ENCODE measurements at places on chromosomes 2 and 18.

GRCh38 chr2:10162586-10163497 lies 40.3 kb downstream of the RRM2 start:
- ATAC-seq: no peak

DNA sequence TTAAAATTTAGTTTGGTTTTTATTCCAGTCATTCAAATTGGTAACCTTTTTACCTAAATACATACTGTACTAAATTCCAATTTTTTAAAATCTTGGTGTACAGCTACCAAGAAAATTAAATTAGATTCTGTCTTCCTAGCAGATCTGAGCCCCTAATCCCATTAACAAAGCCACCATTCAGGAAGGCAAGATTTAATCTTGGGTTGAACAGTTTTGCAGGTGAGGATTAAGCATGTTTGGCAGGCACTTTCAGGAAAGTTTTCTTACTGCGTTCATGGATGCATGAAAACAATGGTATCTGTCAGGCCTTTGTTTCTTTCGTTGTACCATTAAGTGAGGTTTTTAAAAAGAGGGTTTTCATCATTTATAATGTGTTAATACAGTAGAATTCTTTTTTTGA lies 32.8 kb downstream of the ITPRID2 start:
- ATAC-seq: no peak

- ATAC-seq: no peak
Observed at GRCh38 chr2:67289921-67290371, 107.2 kb upstream of the ETAA1 start.

DNA sequence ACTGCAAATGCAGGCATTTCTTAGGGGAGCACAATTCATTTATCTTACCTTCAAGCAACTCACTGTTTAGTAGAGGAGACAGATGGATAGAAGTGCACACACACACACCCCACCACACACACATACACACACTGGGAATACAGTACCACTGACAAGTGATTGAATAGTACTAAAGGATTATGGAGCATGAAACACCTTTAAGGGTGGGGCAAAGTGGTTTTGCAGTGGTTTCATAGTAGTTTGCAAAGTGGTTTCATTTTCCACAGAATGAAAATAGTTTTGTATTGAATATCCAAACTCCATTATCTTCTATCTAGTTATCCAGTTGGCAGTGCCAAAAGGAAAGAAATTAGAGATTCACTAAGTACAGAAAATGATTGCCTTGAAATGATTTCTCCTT lies 18.9 kb downstream of the KIF5C start:
- ATAC-seq: no peak

- ATAC-seq: no peak
Observed at GRCh38 chr2:145095641-145096435, 575.9 kb upstream of the ZEB2 start.

GRCh38 chr2:99450199-99450598 lies 39.6 kb downstream of the REV1 start:
- no peak for ATAC-seq

- no peak for ATAC-seq
Observed at GRCh38 chr2:167487728-167488127, 599.4 kb downstream of the XIRP2 start.

DNA sequence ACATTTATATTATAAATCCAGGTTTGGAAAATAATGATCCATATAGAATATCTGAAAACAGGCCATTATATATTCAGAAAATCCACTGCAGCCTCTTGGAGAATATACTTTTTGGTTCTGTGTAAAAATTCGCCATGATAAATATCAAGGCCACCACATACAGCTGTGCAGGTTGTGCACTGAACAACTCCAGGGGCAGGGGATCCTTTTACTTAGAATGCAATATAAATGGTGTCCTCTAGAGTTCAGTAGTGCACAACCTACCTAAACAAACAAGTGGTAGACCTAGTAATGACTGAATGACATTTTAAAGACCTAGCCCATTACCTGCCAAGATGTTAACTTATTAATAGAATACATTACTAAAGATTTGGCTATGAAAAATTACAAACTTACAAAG lies 22.4 kb downstream of the MOGAT1 start:
- no peak for ATAC-seq
